ENCODE measurements at places on chromosomes 16 and 17.

- DNase-seq: peak; percentile 67
Observed at GRCh38 chr17:17636272-17636885, 44.9 kb upstream of the PEMT start.

GRCh38 chr16:84379709-84380362, 11.5 kb downstream of the ATP2C2 start:
- DNase-seq: no peak

DNA sequence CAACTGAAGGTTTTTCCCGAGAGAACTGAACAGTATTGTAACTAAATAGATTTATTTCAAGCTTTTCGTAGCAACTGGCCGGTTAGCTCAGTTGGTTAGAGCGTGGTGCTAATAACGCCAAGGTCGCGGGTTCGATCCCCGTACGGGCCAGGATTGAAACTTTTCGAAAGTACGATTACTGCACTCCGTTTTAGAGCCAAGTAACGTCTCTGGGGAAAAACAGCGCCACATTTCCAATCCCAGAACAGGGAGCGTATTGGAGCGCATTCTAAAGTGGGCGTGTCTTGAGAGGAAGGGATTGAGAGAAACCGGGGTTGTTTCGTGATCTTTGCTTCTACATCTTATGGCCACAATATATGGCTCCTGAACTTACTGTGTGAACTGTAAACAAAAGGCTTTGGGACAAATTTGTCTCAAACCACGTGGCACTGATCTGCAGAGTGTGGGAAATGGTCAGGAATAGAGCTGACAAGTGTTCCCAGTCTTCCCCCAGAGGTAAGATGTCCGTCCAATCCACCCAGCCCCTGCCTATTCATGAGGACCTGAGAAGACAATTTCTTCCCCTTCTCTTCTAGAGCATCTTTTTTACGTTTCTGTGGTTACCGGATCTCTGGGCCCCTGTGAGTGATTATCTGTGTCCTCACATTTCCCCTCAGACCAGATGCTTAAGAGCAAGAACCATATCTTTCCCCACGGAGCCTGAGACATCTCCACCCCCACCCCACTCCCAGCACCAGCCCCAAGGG, 2.3 kb downstream of the BORCS6 start:
- peak; percentile 98 for DNase-seq

DNA sequence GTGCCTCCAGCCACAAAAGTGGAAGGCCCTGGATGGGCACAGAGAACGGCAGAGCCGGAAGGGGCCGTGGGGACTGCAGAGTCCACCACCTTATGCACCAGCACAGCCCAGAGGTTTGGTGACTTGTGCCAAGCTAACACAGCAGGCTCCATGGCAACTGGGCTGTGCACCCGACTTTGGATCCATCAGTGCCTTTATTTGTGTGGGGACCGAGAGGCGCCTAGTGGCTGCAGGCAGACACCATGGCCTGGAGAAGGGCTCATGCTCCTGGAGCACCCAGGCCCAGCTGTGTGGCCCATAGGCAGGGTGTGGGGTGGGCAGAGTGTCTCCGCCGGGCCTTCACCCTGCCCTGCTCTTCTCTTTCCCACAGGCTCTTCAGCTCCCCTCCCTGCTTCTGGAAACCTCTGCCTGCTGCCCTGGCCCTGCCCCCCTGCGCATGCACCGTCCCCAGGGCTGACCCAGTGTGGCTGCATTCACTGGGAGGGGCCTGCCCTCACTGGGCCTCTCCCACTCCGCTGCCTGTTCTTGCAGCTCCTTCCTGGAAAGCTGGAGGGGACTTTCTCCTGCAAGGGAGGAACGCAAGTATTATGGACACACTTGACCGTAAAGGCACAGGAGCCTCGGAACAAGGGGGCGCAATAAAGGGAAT, 10.1 kb downstream of the C16orf90 start:
- no peak for DNase-seq

- DNase-seq: no peak
Observed at GRCh38 chr16:57084996-57085395, 7.4 kb upstream of the CPNE2 start.

GRCh38 chr17:31266042-31266441, 31.0 kb downstream of the OMG start:
- no peak for DNase-seq

DNA sequence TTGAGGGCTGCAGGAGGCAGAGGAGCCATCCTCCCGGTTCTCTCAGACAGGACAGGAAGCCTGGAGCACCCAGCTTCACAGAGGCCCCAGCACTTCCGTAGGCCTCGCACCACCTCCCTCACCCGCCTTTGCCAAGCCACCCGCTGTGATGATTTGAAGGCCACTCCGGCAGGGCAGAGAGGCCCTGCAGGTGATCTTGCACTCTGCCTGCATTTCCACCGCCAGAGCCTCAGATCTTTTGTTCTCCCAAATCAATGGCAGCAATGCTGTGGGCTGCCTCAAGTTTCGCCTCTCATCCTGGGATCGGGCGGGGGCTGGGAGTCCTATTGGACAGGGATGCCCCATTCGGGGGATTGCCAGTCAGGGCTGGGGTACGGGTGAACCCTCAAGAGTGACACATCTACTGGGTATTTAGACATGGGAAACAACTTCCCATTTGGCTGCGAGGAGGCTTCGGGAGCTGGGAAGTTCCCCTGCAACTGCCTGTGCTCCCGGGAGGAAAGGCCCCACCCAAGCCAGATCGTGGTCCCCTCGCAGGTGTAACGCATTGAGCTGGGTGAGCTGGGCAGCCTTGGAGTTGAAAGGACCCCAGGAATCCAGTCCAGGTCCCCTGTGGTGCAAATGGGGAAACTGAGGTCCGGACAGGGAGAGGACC, 34.8 kb upstream of the PEMT start:
- no peak for DNase-seq

DNA sequence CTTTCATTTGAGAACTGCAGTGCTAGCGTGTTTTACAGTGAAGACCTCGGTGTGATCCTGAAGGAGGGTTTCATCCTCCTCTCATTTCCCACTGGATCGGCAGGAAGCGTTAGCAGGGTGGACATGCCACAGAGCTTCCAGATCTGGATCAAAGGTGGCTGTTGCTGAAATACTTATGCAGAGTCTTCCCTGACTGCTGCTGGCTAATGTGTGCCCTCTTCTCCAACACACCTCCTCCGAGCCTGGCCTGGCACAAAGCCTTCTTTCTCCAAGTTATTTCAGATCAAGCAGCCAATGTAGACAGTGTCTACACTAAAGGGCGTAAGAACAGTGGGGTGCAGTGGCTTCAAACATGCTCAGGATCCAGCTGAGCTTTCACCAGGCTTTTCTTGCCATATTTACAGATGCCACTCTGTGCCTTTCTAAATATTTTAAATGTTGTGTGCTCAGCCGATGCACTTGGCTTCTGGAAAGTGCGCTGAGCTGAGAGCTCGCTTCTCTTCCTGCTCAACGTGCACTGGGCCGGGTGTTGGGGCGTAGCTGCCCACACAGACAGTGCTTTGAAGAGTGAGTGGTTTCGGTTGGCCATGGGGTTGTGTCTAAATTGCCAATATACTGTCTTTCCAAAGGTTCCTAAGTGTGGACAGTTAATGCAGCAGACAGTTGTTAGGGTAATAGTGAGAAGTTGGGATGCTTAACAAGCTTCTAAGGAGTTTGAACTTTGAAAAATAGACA, 2.1 kb downstream of the ZNF750 start:
- no peak for DNase-seq

GRCh38 chr17:28577466-28577824, 750 bp upstream of the ALDOC start:
- no peak for DNase-seq

GRCh38 chr16:11624636-11625607, 38.2 kb upstream of the LITAF start:
- DNase-seq: no peak

DNA sequence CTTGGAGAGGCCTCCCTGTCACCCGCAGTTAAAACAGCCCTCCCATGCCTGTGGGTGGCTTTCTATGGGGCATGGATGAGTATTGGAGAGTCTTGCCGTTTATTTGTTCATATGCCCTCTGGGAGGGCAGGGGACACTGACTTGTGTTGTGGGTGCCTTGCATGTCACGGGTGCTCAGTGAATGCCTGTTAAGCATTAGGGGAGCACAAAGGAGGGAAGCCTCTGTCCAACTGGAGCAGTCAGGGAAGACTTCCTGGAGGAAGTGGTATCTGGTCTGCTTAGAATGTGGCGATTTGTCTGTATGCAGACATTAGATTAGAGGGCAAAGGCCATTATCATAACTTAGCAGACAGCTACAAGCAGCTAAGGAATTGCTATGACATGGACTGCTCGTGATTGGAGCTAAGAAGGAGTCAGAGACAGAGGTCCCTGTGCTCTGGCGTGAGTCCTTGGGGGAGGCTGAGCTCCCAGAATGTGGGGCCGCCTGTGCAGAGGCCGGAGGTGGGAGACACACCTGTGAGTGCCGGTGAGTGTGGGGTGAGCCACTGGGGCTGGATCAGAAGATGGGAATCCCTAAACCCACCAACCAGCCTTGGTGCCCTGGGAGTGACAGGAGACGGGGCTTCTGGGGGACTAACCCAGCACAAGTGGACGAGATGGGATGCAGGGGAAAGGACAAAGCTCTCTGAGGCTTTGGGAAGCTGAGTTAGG, 286.1 kb downstream of the SEC14L1 start:
- DNase-seq: no peak

DNA sequence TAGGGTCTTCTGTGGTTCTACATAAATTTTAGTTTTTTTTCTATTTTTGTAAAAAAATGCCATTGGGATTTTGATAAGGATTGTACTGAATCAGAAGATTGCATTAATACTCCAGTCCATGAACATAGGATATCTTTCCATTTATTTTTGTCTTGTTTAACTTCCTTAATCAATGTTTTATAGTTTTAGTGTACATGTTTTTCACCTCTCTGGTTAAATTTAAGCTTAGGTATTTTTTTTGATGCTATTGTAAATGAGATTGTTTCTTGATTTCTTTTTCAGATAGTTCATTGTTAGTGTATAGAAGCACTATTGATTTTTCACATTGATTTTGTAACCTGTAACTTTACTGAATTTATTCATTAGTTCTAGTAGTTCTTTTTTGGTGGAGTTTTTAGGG, 35.4 kb downstream of the ITGAM start:
- DNase-seq: no peak

DNA sequence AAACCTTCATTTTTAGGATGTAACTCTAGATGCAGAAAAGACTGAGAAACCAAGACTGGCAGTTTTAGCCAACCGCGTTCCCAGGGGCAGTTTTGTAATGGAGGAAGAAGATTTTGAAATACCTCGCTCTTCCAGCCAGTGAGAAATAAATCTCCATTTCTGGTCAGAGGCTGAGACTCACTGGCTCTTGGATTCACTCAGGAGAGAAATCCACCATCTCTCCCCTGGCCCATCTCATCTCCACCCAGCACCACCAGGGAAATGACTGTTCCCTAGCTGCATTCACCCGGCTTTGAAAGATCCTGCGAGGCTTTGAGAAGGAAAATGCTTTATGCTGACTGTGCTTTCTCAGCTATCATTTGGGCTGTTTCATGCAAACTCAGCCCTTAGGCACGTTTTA, 185.2 kb downstream of the SOX9 start:
- no peak for DNase-seq

DNA sequence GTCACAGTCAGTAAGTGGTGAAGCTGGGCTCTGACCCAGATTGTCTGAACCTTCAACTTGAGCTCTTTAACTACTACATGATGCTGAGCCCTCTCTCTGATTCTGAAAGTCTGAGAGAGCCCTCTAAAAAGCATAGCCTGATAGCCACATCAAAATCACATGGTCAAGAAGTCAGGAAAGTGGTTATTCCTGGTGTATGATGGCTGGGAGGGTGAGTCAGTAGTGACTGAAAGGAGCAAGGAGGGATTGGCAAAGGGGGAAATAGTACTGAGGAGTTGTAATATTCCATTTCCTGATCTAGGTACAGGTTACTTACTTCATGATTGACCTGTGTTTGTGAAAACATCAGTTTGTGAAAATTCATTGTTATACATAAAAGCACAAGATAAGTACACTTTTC, 89.1 kb downstream of the SSH2 start:
- DNase-seq: no peak

GRCh38 chr16:24890746-24891145, 45.0 kb downstream of the SLC5A11 start:
- DNase-seq: no peak

GRCh38 chr16:85269165-85269564, 156.9 kb upstream of the CIBAR2 start:
- peak; percentile 80 for DNase-seq

- no peak for DNase-seq
Observed at GRCh38 chr16:29651774-29652349, 11.2 kb upstream of the SPN start.
